ENCODE measurements at places on chromosomes 13 and 19. TPM values are rescaled to one million over a fixed set of nuclear protein-coding genes. Genes with fewer than 3 reads are reported as not detected.

The FAAP24 gene
- total RNA-seq = 2.8 TPM

The ATP4B gene
- total RNA-seq = not detected

DNA sequence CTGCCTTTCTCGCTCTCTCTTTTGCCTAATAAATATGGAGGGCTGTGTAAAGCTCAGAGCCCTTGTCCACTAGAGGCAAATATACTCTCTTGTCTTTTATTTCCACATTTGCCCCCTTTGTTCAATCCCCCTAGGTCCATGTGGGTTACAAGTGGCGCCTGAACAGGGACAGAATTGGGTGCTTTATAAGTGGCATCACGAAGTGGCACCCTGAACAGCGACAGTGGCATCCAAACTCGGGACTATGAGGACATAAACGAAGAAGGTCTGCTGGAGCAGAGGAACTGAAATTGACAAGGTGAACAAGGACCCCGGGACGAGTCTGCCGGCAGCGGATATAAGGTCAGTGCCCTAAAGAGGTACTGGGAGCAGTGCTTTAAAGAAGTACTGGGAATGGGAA, 4.3 kb upstream of the ZNF610 start:
- DNase-seq = no peak

The ADAT3 gene
- total RNA-seq = 10.5 TPM

DNA sequence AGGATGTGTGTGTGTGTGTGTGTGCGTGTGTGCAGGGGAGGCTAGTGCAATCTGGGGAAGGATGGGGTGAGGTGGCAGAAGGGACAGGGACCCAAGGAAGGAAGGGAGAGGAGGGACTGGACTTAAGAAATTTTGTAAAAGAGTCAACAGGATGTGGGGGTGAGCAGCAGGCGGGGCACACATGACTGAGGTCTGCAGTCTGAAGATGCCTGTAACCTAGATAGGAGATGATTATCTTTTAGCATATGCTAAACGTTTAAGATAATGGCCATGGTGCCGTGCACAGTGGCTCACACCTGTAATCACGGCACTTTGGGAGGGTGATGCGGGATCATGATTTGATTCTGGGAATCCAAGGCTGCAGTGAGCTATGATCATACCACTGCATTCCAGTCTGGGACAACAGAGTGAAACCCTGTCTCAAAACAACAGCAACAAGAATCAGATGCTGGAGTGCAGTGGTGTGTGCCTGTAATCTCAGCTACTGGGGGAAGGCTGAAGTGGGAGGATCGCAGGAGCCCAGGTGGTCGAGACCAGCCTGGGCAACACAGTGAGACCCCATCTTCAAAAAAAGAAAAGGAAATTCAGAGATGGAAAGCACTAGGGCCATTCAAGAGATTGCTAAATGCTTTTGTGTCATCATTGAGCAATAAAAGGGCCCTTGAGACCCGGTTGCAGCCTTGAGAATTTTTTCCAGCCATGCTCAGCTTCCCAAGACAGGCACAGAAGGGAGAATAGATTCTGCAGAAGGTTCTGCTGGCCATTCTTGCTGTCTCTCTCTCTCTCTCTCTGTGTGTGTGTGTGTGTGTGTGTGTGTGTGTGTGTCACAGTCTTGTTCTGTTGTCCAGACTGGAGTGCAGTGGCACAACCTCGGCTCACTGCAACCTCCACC, 3.8 kb upstream of the ZNF414 start:
- DNase-seq = no peak

The VSTM1 gene
- 2.2 TPM for total RNA-seq

- DNase-seq = peak; percentile 57
Measured at GRCh38 chr19:53868091-53868891, 608 bp downstream of the MYADM start.

GRCh38 chr13:51926528-51926885, 64.7 kb downstream of the CCDC70 start:
- no peak for DNase-seq

The ZNF627 gene
- 21.9 TPM for total RNA-seq

GRCh38 chr19:35375505-35376307, 4.8 kb downstream of the GPR42 start:
- no peak for DNase-seq

DNA sequence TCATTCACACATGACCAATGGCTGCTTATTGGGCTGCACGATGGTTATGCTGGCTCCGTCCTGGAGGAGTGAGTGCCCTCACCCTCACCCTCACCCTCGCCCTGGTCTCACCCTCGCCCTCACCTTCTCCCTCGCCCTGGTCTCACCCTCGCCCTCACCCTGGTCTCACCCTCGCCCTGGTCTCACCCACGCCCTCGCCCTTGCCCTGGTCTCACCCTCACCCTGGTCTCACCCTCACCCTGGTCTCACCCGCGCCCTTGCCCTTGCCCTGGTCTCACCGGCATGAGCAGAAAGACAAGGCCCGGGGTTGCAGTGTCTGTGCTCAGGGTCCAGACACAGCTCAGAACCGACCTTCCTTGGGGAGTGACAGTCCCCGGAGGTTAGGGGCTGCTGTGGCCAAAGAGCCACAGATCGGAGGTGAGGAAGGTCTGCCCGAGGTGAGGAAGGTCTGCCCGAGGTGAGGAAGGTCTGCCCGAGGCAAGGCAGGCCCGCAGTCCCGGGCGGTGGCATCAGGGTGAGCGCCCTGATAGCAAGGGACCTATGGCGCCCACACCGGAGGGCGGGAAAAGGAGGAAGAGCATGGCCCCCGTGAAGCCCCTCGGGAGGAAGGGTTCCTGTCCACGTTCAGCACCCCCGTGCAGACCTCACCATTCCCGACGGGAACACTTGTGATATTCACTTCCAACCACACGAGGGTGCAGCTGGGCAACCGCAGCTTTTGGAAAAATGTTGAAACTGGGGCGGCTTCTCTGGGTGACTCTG, 65.6 kb downstream of the MCF2L start:
- peak; percentile 62 for DNase-seq

Data from endothelial cell (in vitro differentiated cells).